ENCODE measurements at places on chromosomes 6 and 20.
A peak's percentile ranks its signal among the peaks of the same experiment; 100 is the strongest.

GRCh38 chr6:27296106-27296783 is 15.8 kb downstream of the POM121L2 start:
- DNase-seq, result no peak

DNA sequence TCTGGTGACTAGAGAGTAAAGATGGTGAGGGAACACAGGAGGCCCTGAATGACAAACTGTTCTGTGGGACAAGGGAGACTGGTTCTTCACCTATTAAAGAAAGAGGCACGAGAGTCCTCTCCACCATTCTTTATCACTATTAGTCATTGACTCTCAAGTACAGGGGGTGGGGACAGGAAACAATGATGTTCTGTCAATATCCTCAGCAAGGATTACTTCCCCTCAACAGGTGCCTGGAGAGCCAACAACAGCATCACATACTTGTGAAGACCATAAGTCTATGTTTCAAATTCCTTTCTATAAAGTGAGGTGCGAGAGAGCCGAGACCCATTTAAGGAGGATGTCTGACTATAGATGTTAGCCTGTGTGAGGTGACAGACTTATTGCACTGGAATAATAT is 72.4 kb upstream of the TBC1D7 start:
- DNase-seq, result no peak

- no peak for DNase-seq
Observed at GRCh38 chr6:2684766-2685754, 65.7 kb downstream of the MYLK4 start.

GRCh38 chr6:114377881-114378280 is 35.1 kb upstream of the HS3ST5 start:
- DNase-seq, result no peak

- no peak for DNase-seq
Observed at GRCh38 chr6:165849534-165850430, 186.7 kb upstream of the PDE10A start.

- no peak for DNase-seq
Observed at GRCh38 chr6:133337308-133337707, 96.2 kb downstream of the EYA4 start.

GRCh38 chr6:22807261-22807660 is 237.9 kb downstream of the HDGFL1 start:
- DNase-seq, result no peak

DNA sequence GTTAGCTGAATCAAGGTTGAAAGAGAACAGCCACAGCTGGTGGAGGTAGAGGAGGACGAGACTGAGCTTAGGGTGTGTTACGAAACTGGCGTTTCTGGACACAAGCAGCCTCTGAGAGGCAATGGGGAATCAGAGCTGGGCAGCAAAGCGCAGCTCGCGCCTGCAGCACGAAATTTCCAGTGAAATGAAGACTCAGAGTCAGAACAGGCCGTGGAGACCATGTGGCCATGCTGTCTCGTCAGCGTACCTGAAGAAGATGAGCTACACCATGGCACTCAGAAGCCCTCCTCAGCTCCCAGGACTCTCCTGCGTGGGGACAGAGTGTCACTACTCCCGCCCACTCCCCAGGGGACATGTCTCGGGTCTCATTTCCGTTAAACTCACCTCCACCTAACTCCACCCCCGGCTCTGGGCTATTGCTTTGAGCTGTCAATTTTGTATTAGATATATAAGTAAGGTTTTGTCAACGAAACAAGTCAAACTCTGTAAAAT is 256.9 kb downstream of the ERMARD start:
- no peak for DNase-seq

DNA sequence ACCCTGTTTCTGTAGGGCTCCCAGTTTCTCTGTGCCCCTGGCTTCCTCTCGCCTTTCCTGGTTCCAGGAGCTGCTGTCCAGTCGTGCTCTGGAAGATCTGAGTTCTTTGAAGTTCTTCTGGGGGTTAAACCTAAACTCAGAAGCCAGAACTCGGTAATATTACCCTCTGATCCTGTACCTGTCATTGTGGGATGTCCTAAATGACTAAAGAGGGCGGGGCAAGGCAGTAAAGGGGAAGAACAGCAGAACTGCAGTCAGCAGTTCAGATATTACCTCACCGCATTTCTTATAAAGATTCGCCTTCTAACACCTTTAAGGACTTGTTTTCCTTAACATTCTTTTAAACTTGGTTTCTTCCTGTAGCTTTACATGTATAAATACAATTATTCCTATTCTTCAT is 63.9 kb downstream of the FAM120B start:
- DNase-seq, result no peak

DNA sequence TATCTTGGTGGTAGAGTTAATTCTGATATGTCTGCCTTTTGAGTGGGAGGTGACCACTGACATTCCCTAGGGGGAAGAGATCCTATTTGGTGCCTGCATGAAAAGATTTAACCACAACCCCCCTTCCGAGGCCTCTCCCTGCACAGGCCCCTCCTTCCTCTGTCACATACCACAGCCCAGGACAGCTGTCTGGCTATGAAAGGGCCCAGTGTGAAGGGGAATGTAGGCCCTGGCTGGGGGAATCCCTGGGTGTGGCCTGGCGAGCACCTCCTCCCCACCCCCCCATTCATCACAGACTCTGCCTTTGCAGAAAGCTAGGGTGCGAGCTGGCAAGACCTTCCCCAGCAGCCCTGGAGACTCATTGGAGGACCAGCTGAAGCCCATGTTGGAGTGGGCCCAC is 27.4 kb upstream of the MAPRE1 start:
- no peak for DNase-seq

DNA sequence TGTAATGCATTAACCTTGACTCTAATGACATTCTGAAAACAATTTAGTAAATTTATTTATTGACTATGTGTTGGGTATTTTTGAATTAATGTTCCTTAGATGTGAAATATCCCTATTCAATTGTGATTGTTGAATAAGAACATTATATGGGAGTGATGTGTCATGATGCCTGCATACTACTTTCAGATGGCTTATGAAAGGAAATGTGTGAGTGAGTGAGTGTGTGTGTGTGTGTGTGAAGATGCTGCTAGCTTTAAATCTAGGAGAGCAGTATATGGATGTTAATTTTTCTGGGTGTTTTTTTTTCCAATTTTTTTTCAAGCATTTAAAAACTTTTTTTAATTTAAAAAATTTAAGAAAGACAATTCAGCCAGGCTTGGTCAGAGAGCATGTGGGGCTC is 32.5 kb upstream of the NT5E start:
- no peak for DNase-seq

DNA sequence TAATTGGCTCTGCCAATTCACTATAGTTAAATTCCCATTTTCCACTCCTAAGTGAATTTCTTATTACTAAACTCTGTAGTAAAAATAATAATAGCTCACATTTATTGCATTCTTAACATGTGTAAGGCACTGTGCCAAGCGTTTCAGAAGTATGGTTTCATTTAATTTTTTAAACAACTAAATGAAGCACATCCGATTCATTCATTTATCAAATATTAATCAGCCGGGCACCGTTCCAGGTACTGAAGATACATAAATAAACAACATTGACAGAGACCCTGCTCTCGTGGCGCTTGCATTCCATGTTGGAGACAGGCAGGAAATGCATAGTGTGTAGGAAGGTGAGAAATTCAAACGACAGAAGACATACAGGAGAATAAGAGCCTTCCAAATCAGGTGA is 423.2 kb upstream of the JARID2 start:
- DNase-seq, result no peak

DNA sequence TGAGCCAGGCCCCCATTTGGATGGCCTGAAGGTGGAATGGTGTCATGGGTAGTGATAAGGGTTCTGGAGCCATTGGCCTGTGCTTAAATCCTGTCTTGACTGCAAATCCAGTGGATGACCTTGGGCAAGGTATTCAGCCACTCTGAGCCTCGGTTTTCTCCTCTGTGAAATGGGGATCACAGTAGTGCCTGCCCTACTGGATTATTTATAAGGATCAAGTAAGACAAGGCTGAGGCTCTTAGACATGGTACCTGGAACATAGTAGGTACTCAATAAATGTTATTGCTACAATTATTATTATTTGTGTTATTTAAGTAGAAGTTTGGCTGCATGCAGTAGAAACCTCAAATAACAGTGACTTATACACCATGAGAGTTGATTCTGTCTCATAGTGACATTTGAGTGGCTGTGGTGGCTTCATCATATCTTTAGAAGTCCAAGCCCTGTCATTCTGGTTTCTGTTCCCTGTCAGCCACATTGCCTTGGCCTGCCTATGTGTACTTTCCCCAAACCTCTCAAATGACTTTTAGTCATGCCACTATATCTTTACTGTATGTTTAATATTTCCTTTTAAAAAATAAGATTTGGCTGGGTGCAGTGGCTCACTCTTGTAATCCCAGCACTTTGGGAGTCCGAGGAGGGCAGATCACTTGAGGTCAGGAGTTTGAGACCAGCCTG is 37.6 kb upstream of the CHMP4B start:
- DNase-seq, result no peak

- DNase-seq, result no peak
Observed at GRCh38 chr6:5846889-5847288, 159.8 kb downstream of the NRN1 start.

DNA sequence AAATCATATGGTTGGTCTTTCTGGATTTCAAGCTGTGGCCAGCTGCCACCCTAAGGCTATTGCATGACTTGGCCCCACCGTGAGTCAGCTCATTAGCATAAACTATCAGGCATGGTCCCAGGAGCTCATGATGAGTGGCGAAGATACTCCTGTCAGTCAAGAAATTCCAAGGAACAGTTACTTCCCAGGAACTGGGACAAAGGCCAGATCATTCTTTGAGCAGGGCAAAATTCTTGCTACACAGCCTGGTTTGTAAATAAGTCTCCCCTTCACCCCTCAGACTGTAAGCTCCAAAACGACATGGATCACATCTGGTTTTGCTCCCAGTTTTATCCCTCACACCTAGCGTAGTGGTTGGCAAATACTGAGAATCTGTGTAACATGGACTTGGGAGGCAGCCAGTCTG is 33.0 kb upstream of the KIAA1586 start:
- DNase-seq, result no peak

- no peak for DNase-seq
Observed at GRCh38 chr6:87705070-87705691, 3.1 kb upstream of the AKIRIN2 start.

DNA sequence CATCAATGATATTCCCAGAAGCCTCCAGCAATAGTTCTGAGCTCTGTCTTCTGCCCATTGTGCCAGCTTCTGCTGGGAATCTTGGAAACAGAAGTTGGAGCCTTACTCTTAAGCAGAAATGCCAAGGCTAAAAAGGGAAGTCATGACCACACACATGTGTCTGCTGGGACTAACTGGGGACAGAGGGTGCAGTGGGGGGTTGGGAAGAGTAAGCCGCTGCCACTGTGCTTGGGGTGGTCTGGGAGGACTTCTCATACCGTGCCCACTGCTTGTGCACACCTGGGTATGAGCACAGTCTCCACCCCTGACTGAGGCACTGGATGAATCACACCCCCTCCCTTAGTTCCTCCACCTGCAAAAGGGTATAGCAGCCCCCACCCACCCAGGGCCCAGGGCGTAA is 90.7 kb downstream of the CDC5L start:
- DNase-seq, result no peak

GRCh38 chr6:113017353-113017752 is 670.2 kb downstream of the RFPL4B start:
- no peak for DNase-seq

DNA sequence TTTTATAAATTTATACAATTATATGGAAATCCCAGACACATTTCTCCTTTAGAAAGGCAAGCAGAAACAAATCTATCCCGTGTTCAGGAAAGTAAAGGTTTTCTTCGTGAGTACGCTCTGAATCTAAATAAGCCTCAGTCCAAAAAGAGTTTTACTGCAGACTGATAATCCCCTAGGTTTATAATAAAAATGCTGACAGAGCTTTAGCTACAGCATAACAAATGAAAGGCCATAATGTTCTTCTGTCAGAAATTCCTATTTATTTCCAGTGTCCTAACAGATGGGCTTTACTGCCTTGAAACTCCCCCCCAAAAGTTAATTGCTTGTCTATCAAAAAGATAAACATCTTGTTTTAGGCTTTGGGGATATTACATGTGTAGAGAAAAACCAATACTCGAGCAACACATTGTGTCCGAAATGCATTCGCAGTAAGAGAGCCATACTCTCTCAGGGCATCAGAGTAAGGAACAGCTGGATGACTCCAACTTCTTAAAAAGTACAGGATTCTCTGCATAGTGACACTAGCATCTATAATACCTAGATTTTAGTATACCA is 109.0 kb downstream of the PRKN start:
- no peak for DNase-seq

DNA sequence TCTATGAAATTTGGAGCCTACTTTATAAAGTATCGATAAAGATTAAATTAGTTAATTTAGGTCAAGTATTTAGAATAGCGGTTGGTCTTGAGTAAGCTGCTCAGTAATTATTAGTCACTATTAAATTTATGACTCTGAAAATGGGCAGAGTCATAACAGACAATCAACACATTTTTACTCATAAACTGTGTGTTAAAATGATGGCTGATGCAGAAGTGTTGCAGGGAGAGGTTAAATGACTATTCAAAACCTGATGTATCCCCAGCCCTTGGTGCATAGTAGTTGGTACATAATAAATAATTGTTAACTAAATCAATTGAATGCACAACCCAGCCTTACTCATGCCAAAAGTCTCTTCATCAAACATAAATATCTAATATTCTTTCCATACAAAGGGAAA is 30.6 kb downstream of the HIVEP2 start:
- DNase-seq, result no peak

- DNase-seq, result no peak
Observed at GRCh38 chr6:27230758-27231111, 16.8 kb upstream of the PRSS16 start.

- DNase-seq, result peak; percentile 24
Observed at GRCh38 chr6:42929821-42930360, 611 bp downstream of the CNPY3 start.

DNA sequence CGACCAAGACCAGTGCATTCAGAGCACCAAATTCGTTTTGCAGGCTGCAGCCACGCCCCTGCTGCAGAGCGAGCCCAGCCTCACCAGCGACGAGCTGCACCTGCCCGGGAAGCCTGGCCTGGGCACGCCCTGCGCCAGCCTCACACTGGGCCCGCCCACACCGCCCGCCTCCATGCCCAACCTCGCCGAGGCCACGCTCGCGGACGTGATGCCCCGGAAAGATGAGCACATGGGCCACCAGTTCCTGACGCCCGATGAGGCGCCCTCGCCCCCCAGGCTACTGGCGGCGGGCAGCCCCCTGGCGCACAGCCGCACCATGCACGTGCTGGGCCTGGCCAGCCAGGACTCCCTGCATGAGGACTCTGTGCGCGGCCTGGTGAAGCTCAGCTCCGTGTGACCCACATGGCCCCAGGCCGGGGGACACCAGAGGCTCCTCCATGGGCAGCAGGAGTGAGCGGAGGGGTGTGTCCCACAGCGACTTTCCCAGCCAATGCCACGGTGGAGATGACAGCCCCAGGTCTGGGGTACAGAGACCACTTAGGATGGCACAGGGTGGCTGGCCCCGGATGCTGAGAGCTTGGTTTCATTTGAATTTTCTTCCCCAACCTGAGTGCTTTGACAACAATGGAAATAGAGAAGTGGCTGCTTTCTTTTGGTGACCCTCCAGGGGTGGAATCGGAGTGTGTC is 150.2 kb upstream of the SNX9 start:
- no peak for DNase-seq

DNA sequence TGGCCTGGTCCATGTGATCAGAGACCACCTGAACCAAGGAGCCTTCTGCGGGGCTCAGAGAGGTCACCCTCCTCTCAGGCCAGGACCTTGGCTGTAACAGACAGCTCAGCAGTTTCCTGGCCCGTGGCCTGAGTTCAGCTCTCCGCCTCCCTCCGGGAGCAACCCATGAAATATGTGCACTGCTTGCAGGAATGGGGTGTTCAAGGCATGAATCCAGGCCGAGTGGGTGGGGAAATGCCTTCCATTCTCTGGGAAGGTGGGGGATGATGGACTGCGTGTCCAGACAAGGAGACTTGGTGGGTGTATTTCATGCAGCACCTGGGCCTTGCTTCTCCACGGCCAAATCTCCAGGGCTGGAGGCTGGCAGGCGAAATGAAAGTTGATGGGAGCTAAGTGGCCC is 46.0 kb downstream of the SIRPA start:
- DNase-seq, result no peak
